ENCODE measurements at places on chromosomes 2 and 18.

GRCh38 chr2:231293163-231293562 is 94.7 kb downstream of the ARMC9 start:
- no peak for DNase-seq

DNA sequence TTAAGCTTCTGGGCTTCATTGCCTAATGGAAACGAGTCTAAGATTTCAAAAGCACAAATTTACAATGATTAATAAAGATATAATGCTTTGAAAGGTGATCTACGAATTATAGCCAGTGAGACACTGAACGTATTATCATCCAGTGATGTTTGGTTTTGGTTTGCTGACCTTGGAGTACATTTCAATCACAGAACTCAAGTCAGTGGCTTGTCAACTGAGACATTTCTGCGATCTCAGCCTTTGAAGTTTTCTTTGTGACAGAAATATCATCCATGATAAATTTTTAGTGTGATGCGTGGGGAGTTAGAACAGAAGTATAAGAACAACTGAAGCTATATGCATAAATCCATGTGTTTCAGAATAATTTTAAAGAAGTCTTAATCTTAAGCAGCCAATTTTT is 263.8 kb downstream of the TCF4 start:
- no peak for DNase-seq

- no peak for DNase-seq
Observed at GRCh38 chr2:140295767-140296166, 1515.6 kb upstream of the NXPH2 start.

GRCh38 chr2:54336136-54336976 is 80.3 kb upstream of the TSPYL6 start:
- DNase-seq: no peak
